ENCODE measurements at places on chromosomes 13 and 19. TPM values are rescaled to one million over a fixed set of nuclear protein-coding genes. Genes with fewer than 3 reads are reported as not detected.
A peak's percentile ranks its signal among the peaks of the same experiment; 100 is the strongest.

- peak; percentile 76 for DNase-seq
Measured at GRCh38 chr13:27621366-27622101, at the start of gene POLR1D. POLR1D (plus strand) TSS chr13:27621892; CDS start chr13:27621984, 92 bp downstream.

GRCh38 chr19:29484876-29485275 lies 40.9 kb upstream of the VSTM2B start:
- no peak for DNase-seq

DNA sequence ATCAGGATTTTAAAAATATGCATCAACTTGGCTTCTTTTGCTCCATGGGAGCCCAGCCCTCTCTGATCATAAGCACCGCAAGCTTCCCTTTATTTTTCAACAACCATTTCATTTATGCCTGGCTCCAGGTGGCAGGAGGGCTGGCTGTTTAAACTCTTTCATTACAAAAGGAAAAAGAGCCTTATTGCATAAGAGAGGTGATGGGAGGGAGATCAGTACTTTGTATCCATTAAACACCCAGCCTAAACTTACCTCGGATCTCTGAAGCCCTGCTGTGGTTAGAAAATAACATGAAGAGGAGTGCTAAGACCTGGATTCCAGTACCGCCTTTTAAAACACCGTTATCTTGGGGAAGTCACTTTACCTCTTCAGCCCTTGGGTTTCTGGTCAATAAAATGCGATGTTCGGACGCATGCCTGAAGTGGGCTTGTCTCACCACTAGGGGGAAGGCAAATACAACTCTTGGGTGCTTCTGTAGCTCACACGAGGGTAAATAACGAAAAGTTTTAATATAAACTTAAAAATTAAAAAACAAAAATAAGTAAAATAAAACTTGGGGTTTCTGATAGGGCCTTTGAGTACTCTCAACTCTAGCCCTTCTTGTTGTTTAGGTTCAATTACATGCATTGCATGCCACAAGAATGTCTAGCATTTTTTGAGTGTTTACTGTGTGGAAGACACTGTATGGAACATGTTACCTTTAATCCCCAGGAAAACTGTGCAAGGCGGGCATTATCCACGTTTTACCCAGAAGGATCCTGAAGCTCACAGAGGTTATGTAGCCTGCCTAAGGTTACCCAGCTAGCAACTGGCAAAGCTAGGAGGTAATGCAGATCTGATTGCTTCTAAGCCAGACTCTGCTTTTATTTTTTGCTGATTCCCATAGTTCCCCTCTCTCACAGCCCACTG lies 240.3 kb downstream of the LMO7 start:
- no peak for DNase-seq

DNA sequence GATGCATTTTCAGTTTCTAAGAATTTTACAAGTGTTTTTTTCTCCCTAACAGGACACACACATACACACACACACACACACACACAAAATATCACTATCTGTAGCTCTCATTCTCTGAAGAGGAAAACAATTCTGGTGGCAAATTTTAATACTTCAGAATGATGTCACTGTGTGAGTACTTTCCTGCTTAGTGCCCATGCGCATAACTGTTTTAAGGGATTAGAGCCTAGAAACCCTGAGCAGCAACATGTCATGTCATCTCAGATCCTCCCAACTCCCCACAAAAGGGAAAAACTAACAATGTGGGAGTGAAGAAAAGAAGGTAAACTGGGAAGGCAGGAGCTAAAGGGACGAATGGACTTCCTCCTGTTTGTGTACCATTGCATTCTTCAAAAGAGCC lies 401.2 kb downstream of the SPRY2 start:
- no peak for DNase-seq

DNA sequence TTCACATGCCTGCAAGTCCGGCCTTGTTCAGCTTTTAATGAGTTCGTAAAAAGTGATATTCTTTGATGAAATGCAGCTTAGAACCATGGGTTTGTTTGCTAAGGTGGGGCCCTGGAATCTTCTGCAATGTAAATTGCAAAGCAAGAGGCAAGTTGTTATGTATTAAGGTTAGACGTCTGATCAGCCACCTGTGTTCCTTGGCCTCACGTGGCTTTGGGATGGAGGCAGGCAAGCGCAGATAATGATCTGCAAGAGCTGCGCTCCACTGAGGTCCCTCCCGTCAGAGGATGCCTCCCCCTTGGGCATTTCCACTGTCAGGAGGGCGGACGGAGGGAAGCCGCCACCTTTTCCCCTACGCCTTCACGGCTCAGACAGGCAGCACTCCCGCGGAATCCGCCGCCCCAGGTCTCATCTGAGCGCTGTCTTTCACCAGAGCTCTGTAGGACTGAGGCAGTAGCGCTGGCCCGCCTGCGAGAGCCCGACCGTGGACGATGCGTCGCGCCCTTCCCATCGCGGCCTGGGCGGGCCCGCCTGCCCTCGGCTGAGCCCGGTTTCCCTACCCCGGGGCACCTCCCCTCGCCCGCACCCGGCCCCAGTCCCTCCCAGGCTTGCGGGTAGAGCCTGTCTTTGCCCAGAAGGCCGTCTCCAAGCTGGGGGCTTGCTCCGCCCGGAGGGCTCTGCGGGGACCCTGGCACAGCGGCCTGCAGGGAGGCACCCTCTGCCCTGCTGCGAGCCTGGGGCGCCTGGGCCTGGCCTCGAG lies 110.9 kb downstream of the CRYL1 start:
- DNase-seq, result peak; percentile 22

DNA sequence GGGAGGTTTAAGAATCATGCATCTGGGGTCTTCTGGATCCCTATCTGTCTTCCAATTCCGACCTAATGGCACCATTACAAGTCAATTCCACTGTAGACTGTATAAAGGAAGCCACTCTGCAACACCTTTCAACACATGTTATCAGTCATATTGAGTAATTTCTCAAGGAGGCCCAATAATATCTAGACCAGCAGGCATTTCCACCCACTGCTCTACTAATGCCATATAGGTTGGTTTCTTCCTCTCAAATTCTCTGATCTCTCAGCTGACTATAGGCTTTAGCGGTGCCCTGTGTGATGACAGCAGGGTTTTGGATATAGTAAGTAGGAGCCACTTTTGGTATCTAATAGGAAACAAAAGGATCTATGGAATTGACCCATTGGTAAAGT lies 12.4 kb upstream of the ITM2B start:
- DNase-seq, result no peak

GRCh38 chr13:113629866-113630265 lies 28.1 kb downstream of the ATP4B start:
- DNase-seq, result no peak

DNA sequence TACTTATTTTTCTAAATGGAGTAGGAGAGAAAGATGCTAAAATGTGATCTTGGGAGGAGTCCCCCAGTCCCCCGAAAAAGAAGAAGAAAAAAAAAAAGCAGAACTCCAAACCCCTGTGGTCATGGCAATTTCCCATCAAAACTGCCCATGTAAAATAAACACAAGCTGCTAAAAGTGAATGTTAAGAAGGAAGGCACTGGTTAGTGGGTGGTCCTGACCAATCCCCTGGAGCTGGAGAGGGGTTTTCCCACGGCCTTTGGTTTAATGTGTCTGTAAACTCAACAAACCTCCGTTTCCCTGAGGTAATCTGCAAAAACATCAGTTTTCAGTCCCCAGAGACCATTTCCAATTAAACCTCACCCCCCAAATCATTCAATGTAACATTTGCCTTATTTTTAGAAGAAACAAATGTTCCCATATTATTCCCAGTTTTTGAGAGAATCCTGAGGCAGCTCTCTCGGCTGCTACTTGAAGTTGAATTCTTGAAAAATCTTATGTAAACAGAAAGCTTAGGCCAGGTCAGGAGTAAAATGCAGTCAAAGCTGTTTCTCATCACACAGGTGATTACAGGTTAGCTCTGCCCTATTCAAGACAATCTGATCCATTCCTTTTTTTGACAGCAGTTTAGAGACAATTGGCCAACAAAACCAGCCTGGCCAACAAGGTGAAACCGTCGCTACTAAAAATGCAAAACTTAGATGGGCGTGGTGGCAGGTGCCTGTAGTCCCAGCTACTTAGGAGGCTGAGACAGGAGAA lies 17.0 kb downstream of the RAB3D start:
- DNase-seq, result no peak

DNA sequence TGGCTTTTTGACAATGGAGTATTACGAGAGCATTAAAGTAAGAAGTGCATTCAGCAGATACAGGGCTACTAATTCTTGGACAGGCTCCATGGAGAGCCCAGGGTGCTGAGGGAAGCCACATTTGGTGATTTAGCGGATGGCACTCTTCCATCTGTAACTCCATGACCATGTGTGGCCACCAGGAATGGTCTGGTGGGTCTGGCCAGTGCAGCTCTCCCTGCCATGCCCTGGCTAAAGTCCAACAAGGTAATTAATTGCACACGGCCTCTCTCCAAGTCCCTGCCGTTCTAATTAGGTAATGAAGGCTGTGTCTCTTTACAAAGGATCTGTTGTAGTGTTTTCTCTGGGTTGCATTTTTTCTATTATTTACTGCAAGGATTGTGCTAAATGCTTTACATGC lies 4.3 kb upstream of the ZFR2 start:
- no peak for DNase-seq

DNA sequence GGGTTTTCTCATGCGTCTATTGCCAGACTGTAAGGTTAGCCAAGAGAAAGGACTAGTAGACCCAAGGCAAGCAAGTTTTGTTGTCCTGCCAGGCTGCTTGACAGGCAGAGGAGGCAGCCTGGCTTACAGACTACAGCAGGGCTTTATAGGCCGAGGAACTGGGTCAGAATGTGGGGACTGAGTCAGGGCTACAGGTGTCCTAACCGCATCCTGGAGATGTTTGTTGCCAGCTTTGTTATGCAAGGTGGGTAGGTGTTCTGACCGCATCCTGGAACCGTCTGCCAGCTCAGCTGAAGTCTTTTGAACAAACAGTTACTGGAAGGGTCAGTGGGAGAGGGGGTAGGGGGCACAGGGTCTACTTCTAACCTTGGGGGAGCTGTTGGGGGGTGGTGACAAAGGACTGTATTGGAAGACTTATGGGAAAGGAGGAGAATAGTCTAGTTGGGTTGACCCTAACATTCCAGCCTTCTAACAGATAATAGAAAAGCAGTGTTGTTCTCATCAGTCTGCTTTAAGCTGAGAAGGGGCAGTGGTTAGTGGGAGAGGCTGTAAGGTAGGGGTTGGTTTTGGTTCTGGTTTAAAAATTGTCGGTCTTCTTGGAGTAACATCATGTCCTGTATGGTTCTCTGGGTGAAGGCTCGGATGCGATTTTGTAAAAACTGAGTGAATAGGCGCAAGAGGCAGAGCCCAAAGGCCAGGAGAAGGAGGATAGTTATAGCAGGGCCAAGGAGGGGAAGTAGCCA lies 913.8 kb upstream of the SLITRK5 start:
- peak; percentile 31 for DNase-seq

- DNase-seq, result no peak
Measured at GRCh38 chr19:23160766-23161165, 43.9 kb downstream of the ZNF730 start.

DNA sequence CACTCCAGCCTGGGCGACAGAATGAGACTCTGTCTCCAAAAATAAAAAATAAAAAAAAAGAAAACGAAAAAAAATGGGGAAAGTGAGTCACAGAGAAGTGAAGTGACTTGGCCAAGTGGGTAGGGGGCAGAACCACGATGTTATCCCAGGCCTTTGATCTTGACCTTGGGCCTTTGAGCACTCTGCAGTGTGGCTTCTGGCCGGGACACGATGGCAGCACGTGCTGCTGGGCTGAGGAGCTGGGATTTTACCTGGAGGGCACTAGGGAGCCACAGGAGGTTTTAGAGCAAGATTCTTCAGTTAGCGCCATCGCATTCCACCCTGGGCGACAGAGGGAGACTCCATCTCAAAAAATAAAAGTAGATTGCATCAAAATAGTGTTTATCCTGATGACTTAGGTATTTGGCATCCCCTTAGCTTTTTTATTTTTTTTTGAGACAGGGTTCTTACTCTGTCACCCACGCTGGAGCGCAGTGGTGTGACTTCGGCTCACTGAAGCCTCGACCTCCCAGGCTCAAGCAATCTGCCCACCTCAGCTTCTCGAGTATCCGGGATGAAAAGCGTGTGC lies 4.3 kb upstream of the TLE5 start:
- DNase-seq, result no peak

DNA sequence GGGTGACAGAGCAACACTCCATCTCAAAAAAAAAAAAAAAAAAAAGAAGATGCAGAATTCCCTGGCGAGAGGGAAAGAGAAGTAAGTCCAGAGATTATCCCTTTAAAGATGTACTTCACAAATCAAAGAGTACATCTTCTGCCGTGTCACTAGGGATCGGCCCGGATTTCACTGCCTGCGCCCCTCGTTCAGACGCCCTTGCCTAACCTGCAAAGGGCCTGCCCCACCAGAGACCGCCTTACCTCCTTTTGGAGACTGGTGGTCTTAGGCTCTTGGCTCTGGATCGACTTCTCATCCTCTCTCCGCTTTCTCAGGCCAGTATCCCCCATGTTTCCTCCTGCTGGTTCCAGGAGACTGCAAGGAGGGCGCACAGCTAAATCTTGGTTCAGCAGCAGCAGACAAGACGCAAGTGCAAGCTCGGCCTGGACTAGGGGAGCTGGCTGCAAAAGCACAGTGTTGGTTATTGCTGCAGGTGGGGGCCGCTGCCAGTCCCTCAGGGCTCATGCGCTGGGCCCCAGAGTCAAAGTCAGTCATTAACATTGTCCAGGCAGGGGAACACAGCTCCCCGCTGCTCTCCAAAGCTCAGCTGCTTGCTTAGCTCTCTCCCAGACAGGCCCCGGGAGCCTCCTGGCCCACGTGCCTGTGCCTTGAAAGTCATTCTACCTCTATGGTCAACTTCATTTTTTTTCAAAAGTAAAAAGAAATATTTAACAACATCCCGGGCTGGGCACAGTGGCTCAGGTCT lies 1.2 kb downstream of the SLC7A9 start:
- no peak for DNase-seq

GRCh38 chr19:51691074-51691583 lies 2.0 kb upstream of the SPACA6 start:
- DNase-seq, result no peak

DNA sequence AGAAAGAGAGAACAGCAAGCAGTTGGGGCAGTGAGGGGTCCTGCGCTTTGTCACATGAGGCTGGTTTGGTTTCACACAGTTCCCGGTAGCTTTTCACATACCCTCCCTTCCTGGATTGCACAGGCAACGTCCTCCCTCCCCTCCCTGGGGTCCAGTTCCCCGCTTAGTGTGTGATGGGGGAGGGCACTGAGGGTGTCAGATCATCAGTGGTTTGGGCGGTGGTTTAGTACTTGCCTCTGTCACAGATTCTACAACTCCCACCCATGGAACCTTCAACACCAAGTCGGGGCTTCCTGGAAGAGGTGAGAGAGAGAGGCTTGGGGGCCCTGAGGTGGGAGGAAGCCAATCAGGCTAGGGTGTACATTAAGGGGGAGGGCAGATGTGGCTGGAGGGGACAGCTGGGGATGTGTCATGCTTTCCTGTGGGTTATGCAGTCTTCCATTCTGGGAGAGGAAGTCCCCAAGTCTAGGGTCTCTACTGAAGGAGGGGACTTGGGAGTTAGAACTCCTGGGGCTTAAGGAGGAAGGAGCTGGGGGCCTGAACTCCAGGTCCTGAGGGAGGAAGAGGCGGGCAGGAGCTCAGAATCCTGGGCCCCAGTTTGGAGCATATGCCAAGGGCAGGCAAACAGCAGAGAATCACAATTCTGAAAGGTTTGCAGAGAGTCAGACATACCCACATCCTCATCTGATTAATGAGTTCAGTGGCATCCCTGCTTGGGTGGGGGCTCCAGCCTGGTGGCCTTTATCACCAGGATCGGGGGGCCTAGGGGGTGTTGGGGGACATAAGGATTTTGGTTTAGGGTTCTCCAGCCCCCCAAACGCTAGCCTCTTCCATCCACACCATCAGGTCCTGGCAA lies at the start of gene NKG7:
NKG7 (minus strand) TSS at position 6 of the 856 bp plus-strand sequence. CDS start 119 bp downstream, outside the sequence.
- DNase-seq, result no peak

- no peak for DNase-seq
Measured at GRCh38 chr13:41384749-41385503, 72.4 kb upstream of the RGCC start.

The IGSF23 gene
- not detected for total RNA-seq

The ZNF132 gene
- 13.3 TPM for total RNA-seq

The ZNF177 gene
- 2.9 TPM for total RNA-seq

The SLAIN1 gene
- total RNA-seq, result 15.1 TPM
